GM12892 (cell line): ENCODE measurements at places on chromosomes 5 and 9.
A peak's percentile ranks its signal among the peaks of the same experiment; 100 is the strongest.

- DNase-seq, result no peak
These were observed 78.3 kb upstream of the TRIO start for GRCh38 chr5:14064841-14065240.

DNA sequence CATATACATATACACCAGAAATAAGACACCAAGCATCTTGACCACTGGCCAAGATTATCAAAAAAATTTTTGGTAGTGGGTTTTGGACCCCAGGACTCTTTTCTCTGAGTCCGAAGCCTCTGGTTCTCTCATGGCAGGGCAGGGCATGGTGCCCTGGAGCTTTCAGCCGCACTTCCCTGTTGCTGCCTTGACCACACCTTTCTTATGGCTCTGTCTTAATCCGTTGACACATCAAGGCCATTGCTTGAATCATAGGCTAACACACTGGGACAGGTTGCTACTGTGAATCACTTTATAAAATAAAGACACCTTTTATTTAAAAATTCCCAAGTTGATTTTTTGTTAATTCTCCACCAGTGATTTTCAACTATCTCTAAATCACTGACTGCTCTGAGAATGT is 45.4 kb upstream of the CAST start:
- no peak for DNase-seq

DNA sequence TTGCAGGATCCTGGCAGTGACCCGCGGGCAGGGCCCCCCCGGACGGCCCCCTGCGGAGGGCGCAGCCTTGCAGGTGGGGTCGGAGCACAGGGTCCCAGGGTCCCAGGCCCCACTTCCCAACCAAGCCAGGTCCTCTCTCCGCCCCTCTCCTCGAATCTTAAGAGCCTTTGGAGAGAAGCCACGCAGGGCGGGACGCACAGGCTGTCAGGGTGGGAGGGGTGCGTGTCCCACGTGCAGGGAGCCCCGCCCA is 18.4 kb upstream of the EGFL7 start:
- no peak for DNase-seq

- DNase-seq, result no peak
These were observed 72.5 kb downstream of the RXRA start for GRCh38 chr9:134398756-134399155.

DNA sequence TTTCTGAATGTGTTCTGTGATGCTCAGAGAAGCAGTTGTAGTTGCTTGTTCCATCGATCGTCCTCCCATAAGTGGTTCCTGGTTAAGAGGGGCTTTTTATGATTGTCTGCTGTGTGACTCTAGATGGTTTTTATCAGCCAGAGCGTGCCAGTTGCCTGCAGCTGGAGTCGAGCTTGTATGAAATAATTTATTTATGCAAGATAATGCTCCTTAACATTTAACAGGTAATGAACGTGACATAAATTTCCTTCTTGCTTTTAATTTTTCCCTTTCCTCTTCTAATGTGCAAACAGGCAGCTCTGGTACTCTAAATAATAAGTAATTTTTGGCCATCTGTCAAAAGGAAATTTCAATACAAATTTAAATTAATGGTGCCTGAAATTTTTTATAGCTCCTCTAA is 84.4 kb downstream of the TLE4 start:
- DNase-seq, result no peak

DNA sequence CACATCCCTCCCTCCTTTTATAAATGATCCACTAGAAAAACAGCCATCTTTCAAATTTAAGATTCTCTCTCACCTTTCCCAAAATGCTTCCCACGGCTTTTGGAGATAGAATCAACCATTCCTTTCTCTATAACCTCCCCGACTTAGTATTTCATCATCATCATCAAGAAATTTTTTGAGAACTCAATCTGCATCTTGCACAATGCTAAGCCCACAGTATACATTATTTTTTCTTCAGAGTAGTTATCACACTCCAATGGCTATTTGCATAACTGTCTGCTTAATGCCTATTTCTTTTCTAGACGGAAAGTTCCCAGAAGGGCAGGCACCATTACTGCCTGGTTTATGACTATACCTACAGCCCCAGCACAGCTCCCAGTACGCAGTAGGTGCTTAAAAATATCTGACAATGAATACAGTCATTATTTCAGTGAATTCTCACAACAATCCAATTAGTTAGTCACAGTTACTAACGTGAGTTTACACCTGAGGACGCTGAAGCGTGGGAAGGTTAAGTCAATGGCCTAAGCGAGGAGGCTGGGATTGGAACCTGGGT is 212.7 kb downstream of the TTLL11 start:
- DNase-seq, result no peak

DNA sequence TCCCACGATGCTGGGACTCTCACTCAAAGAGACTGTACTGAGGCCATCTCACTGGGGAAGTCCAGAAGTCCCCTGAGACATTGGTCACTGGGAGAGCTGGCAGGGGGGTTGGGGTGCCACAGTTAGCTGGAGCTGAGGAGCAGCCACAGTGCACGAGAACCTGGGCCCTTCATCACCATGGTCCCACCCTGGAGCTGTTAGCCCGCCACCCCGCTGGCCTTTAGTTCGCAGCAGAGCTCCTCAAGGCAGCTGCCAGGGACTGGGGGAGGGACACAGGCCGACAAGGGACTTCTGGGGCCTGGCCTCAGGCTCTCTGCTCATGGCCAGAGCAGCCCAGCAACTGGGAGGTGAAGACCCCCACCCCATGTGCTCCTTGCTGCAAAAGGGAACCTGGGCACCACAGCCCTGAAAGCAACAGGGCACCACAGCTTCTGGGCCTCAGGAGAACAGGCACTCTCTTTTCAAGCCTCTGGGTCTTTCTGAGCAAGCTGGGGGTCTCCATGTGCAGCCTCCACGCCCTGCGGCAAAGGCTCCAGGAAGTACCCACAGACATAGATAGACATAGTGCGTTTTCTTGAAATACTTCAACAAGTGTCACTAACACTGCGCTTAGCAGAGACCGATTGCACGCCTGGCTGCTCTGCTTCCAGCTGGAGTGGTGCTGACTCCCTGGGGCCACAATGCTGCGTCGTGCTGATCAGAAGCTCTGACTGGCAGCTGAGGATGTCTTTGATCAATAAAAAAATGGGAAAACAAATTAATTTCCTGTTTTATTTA is 46.0 kb downstream of the VAV2 start:
- DNase-seq, result no peak

DNA sequence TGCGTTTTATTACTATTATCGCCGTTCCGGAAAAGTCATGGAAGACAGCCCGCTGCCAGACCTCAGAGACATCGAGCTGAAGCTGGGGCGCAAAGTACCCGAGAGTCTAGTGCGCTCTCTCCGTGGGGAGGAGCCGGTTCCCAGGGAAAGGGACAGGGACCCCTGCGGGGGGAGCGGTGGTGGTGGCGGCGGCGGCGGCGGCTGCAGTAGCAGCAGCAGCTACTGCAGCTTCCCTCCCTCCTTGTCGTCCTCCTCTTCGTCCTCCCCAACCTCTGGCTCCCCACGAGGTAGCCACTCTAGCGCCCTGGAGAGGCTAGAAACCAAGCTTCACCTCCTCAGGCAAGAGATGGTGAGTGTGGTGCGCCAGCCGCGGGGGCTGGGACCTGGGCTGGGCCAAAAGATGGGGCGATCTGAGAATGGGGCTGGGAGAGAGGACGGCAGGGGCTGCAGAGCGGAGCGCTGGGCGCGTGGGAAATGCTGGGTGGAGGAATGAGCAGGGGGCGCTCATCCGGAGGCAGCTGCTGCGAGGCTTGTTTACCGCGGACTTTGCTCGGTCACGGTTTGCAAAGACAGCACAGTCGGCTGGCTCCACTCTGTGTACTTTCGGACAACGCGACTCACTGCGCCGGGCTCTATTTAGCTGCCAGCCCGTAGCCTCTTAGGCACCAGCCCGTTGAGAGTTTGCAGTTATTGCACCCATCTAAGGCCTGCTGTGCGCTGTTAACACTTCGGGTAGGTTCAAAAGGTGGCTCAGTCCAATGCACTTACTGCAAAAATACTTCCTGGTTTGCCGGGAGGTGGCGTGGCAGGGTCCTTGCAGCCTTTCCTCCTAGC is 1.1 kb downstream of the LURAP1L start:
- peak; percentile 12 for DNase-seq

DNA sequence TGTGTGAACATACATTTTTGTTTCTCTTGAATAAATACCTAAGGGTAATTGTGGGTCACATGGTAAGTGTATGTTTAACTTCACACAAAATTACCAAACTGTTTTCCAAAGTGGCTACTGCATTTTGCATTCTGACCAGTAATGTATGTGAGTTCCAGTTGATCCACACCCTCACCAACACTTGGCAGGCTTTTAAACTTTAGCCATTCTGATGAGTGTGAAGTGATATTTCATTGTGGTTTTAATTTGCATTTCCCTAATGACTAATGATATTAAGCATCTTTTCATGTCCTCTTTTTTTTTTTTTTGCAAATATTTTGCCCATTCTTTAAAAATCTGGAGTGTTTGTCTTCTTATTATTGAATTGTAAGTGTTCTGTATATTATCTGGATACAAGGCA is 53.5 kb upstream of the MAST4 start:
- no peak for DNase-seq

GRCh38 chr5:4511996-4512656 is 628.0 kb upstream of the ADAMTS16 start:
- DNase-seq, result no peak

DNA sequence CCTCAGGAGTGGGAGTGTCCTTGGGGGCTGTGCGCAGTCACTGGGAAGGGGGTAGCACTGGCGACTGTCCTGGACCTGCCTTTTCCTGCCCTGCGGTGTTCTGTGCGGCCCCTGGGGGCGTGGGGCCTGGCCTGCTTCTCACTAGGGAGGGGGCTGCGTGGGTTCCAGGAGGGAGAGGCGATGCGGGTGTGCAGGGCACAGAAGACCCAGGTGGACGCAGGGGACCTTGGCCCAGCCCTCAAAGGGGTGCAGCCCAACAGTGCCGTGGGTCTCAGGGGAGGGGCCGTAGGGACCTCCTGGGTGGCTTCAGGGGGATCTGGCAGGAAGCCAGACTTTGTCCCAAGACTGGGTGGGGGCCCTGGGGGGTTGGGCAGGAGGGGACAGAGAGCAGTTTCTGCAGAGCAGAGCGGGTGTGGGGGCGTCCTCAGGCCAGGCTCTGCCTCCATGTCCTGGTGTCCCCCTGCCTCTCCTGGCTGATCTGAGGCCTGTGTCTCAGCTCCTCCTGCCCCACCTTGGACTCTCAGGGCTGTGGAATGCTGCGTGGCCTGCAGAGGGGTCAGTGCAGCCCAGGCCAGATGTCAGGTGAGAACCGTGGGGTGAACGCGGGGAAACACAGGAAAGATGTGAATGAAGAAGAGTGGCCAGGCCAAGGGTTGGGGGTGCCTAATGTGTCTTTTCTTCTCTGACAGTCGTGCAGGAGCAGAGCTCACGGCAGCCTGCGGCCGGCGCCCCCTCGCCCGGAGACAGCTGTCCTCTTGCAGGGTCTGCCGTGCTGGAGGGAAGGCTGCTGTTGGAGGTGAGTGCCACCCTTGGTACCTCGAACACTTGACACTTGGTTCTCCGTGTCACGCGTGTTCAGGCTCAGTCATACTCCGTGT is 54.6 kb downstream of the AHRR start:
- no peak for DNase-seq

- DNase-seq, result no peak
These were observed 344.3 kb downstream of the RAB3C start for GRCh38 chr5:58927181-58927580.

GRCh38 chr5:179974946-179975712 is 67.4 kb upstream of the TBC1D9B start:
- peak; percentile 25 for DNase-seq

DNA sequence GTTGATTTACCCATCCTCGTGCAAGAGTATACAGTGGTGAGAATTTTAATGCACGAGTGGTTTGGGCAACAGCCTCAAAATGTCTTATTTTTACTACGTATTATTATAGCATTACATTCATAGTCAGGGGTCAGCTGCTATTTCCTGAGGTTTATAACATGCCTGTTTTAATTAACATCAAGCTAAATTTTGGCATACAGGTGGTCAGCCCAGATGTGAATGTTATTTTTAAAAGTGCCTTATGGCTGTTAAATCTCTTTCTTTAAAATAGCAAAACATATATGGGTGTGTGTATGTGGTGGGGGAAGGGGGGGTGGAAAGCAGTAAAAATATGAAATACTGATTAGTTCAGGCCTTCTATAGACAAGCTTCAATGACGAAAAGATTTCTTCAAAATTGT is 424.5 kb upstream of the CLINT1 start:
- no peak for DNase-seq

DNA sequence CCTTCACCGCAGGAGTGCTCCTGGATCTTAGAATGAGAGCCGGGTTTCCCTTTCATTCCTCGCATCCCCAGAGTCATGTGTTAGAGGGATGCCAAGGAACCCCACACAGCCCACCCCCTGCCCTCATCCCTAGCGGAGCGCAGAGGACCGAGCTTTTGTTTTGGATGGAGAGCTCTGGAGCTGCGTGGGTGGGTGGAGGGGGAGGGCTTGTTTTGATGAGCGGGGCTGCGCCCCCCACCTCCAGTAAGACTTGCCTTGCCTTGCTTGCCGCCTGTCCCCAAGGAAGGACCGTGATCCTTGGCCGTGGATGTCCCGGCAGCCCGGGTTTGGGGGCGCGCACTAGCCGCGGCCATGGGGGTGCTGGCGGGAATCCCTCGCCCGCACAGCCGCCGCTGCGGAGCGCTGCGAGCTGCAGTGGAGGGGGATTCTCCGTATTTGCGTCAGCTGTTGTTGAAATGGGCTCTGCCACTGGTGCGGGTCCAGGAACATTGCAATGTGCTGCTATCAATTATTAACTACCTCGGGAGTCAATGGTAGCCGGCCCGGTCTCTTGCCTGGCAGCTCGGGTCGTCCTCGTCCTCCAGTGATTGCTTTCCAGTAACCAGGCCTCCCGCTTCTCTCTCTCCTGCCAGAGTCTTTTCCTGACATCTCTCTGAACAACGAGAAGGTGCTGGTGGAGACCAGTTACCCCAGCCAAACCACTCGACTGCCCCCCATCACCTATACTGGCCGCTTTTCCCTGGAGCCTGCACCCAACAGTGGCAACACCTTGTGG is 1.0 kb downstream of the EGR1 start:
- no peak for DNase-seq

- DNase-seq, result no peak
These were observed 56.4 kb downstream of the GABBR2 start for GRCh38 chr9:98652302-98652701.

GRCh38 chr9:134778841-134779411 is 101.7 kb upstream of the FCN2 start:
- no peak for DNase-seq

- DNase-seq, result no peak
These were observed 1282.7 kb upstream of the WWC1 start for GRCh38 chr5:167008705-167009104.

GRCh38 chr9:104463864-104464263 is 40.2 kb upstream of the OR13F1 start:
- no peak for DNase-seq

DNA sequence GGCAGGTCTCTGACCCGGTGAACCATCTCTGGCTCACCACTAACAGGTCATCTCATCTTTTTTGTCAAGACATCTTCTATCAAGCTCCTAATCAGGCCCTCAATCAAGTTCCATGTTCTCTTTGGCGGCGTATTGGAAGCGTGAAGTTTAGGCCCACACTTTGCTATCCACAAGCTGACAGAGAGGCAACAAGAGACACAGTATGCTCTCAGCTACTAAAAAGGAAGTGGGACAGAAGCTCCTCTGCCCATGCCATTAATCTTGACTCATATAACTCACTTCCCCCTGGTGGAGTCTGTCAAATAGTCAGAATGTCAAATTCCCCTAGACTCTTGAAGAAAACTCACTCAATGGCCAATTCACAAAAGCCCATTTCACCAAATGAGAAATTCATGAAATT is 77.6 kb upstream of the TMC1 start:
- peak; percentile 25 for DNase-seq

GRCh38 chr9:85268131-85268530 is 473.6 kb downstream of the AGTPBP1 start:
- no peak for DNase-seq
